Activated naive CD8-positive, alpha-beta T cell treated with anti-CD3 and anti-CD28 coated beads for 36 hours (primary cell): ENCODE measurements at places on chromosomes 5 and 9. TPM values are rescaled to one million over a fixed set of nuclear protein-coding genes. Genes with fewer than 3 reads are reported as not detected.

GRCh38 chr5:54844266-54844665, 141.1 kb downstream of the ESM1 start:
- no peak overlapping the region for H3K4me3 ChIP-seq
- peaks cover 19% of the 10 kb centered on the region for H3K4me1 ChIP-seq
- no peak for DNase-seq
- no peak overlapping the region for H3K27ac ChIP-seq
- no peaks in the 10 kb centered on the region for H3K36me3 ChIP-seq

- H3K27me3 ChIP-seq: no peaks in the 10 kb centered on the region
- no peak overlapping the region for H3K27ac ChIP-seq
- peaks cover 42% of the 10 kb centered on the region for H3K4me1 ChIP-seq
These were observed 39.3 kb upstream of the VDAC1 start for GRCh38 chr5:134043793-134044792.

GRCh38 chr9:136666372-136667213, 3.9 kb downstream of the EGFL7 start:
- H3K4me1 ChIP-seq: peaks cover 4% of the 10 kb centered on the region
- no peak overlapping the region for H3K27ac ChIP-seq
- H3K4me3 ChIP-seq: peak overlapping the region; percentile 43

GRCh38 chr9:122213589-122214413, 15.0 kb downstream of the LHX6 start:
- H3K36me3 ChIP-seq: no peaks in the 10 kb centered on the region
- no peak overlapping the region for H3K27ac ChIP-seq
- DNase-seq: peak; percentile 71

DNA sequence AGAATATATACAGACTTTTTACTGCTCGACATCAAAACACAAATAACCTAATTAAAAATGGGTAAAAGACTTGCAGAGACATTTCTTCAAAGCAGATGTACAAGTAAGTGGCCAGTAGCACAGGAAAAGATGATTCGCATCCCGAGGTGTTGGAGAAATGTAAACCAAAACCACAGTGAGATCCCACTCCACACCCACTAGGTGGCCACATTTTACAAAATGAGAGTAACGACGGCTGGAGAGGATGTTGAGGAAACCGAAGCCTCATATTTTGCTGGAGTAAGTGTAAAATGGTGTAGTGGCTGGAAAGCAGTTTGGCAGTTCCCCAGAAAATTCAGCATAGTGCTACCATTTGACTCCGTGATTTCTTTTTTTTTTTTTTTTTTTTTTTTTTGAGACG, 21.3 kb upstream of the GBGT1 start:
- no peaks in the 10 kb centered on the region for H3K36me3 ChIP-seq
- H3K27me3 ChIP-seq: peaks cover 55% of the 10 kb centered on the region
- H3K4me3 ChIP-seq: no peak overlapping the region
- no peak overlapping the region for H3K27ac ChIP-seq

DNA sequence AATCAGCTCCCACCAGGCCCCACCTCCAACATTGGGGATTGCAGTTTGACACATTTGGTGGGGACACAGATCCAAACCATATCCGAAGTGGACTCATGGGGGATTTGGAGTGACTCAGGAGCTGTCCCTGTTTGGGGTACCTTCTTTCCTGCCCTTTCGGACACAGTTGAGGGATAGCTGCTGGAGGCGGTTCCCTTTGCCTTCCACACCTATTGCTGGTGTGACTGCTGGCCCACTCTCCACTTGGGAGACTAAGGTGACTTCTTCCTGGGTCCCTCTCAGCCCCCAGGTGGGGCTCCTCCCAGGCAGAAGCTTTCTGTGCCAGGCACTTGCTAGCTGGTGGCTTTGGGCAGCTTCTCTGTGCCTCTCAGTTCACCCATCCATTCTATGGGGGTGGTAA, 26.6 kb downstream of the LAMC3 start:
- H3K4me1 ChIP-seq: no peaks in the 10 kb centered on the region
- H3K4me3 ChIP-seq: no peak overlapping the region
- no peak for DNase-seq
- H3K27ac ChIP-seq: no peak overlapping the region

DNA sequence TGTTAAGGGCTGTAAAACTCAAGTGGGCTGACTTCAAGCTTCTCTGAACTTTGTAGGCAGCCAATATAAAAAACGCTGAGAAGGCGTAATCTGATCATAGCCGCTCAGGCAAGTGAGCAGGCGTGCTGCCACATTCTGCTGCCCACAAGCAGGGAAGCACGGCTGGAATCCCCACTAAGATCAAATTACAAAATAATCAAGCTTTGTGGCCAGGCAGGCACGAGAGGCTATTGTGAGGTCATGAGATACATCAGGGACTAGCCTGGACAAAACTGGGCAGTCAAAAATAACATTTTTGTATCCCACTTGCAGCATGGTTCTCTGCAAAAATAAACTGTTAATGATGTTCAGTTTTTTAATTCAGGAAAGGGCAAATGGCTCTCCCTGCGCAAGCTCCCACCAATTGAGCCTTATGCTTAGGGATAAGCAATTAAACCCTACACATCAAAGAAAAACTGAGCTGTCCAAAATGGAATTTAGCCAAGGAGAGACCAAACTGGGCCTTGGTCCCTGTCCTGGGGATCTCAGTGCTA, 64.0 kb downstream of the POU5F2 start:
- no peak overlapping the region for H3K27ac ChIP-seq
- H3K4me3 ChIP-seq: no peak overlapping the region
- peaks cover 4% of the 10 kb centered on the region for H3K4me1 ChIP-seq
- no peak for DNase-seq

- no peaks in the 10 kb centered on the region for H3K4me1 ChIP-seq
- no peak for DNase-seq
- no peak overlapping the region for H3K4me3 ChIP-seq
- no peaks in the 10 kb centered on the region for H3K27me3 ChIP-seq
These were observed 31.5 kb upstream of the SYNPO start for GRCh38 chr5:150608991-150609390.

GRCh38 chr5:33300209-33300742, 140.5 kb upstream of the TARS1 start:
- H3K4me3 ChIP-seq: no peak overlapping the region
- no peaks in the 10 kb centered on the region for H3K36me3 ChIP-seq
- H3K4me1 ChIP-seq: peaks cover 21% of the 10 kb centered on the region
- peaks cover 10% of the 10 kb centered on the region for H3K27me3 ChIP-seq
- H3K27ac ChIP-seq: peak overlapping the region; percentile 70

DNA sequence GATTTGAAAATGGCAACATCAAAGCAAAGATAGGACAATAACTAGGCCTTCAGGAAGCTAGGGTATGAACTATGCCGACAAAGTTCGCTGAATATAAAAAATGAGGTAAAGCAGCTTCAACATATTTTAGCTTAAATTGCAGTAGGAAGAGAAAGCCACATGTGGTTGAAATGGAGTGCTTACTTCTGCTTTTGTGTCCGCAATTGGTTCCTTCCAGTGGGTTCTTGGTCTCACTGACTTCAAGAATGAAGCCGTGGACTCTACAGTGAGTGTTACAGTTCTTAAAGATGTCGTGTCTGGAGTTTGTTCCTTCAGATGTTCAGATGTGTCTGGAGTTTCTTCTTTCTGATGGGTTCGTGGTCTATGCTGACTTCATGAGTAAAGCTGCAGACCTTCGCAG, 95.2 kb downstream of the APTX start:
- H3K36me3 ChIP-seq: no peaks in the 10 kb centered on the region
- peaks cover 6% of the 10 kb centered on the region for H3K27me3 ChIP-seq
- no peak overlapping the region for H3K27ac ChIP-seq
- no peaks in the 10 kb centered on the region for H3K4me1 ChIP-seq
- DNase-seq: no peak

- peaks cover 5% of the 10 kb centered on the region for H3K27me3 ChIP-seq
- H3K4me1 ChIP-seq: no peaks in the 10 kb centered on the region
- no peaks in the 10 kb centered on the region for H3K36me3 ChIP-seq
- H3K4me3 ChIP-seq: no peak overlapping the region
- no peak overlapping the region for H3K27ac ChIP-seq
- DNase-seq: no peak
These were observed 374.8 kb downstream of the NR2F1-AS1 start for GRCh38 chr5:93206203-93206602.

GRCh38 chr5:156824800-156825199, 25.3 kb upstream of the PPP1R2B start:
- H3K27ac ChIP-seq: no peak overlapping the region
- no peaks in the 10 kb centered on the region for H3K4me1 ChIP-seq
- H3K36me3 ChIP-seq: no peaks in the 10 kb centered on the region
- no peaks in the 10 kb centered on the region for H3K27me3 ChIP-seq
- no peak overlapping the region for H3K4me3 ChIP-seq
- no peak for DNase-seq

GRCh38 chr9:90909225-90909624, 107.6 kb downstream of the SYK start:
- H3K4me1 ChIP-seq: no peaks in the 10 kb centered on the region
- DNase-seq: no peak

DNA sequence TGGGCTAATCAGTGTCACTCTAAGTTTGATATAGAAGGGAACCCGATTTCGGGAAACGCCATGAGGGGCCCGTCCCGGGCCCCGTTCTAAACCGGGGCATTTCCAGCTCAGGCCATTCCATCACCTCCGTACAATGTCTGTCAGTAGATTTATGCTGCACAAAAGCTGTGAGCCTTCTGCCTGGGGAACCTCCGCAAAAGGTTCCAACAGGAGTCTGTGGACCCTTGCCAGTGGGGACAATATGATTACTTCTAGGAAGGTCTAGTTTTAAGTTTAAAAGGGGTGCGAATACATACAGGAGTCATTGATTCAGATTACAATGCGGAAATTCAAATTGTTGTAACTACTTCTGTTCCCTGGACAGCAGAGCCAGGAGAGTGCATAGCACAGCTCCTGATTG, 57.6 kb downstream of the RAPGEF1 start:
- H3K27ac ChIP-seq: no peak overlapping the region
- H3K4me1 ChIP-seq: peaks cover 54% of the 10 kb centered on the region
- no peak overlapping the region for H3K4me3 ChIP-seq
- peaks cover 11% of the 10 kb centered on the region for H3K36me3 ChIP-seq
- no peak for DNase-seq

GRCh38 chr5:83556190-83556589, 84.6 kb downstream of the VCAN start:
- no peak overlapping the region for H3K4me3 ChIP-seq
- no peak overlapping the region for H3K27ac ChIP-seq
- no peaks in the 10 kb centered on the region for H3K36me3 ChIP-seq
- peaks cover 10% of the 10 kb centered on the region for H3K27me3 ChIP-seq
- no peaks in the 10 kb centered on the region for H3K4me1 ChIP-seq

DNA sequence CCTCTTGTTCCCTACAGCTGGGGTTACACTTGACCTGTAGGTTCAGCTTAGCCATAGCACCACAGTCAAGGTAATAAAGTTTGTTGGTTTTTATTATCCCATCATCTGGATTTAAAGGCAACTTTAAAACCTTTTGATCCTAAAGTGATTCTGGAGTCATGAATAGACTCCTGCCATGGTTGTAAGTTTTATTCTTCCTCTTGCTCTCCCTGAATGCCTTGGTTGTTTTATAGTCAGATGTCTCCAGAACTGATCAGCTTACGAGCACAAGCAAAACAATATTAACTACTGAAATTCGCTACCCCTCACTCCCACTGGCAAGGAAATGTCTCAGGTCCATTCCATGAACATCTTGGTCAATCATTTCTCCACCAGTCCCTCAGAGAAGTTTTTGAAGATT, 1328.6 kb downstream of the PTPRD start:
- DNase-seq: no peak
- no peaks in the 10 kb centered on the region for H3K4me1 ChIP-seq
- H3K27ac ChIP-seq: no peak overlapping the region
- no peak overlapping the region for H3K4me3 ChIP-seq
- no peaks in the 10 kb centered on the region for H3K27me3 ChIP-seq

DNA sequence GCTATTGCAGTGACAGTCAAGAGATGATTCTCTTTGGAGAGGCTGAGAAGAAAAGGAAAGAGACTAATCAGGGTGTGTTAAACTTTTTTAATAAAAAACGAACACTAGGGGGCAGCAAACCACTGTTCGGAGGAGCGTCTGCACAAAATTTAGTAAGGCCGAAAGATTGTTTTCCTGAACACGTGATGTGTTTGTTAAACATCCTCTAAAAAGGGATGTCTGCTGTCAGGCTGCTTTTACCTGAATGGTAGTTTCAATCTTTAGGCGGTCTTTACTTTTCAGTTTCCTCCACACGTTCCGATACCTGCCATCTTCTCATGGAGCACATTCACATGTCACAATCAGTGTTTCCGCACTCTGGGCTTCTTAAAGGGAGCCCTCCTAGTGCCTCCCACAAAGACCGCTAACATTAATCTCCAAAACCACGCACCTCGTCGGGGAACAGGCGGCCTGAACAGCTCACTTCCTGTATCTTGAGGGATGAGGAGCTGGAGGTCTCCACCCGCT, 125.2 kb downstream of the GPBP1 start:
- H3K4me1 ChIP-seq: peaks cover 26% of the 10 kb centered on the region
- DNase-seq: peak; percentile 40
- H3K27me3 ChIP-seq: no peaks in the 10 kb centered on the region

DNA sequence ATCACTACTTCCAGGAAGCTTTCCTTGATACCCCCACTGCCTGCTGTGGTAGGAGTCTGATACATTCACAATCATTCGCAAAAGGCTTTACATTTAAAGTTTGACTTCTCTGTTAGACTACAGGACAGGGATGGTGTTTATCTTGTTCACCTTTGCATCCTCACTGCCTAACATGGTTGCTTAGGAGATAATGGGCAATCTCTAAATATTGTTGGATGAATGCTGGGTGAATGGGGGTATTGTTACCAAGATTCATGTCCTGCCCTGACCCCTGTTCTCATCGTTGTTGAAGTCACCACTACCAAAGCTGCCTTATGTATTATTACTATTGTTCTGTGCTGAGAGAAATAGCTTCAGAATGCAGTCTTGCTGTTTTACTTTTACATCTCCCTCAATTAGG, 7.7 kb upstream of the TMEFF1 start:
- no peak overlapping the region for H3K4me3 ChIP-seq
- H3K27me3 ChIP-seq: no peaks in the 10 kb centered on the region
- DNase-seq: no peak

GRCh38 chr9:95494416-95495371, 22.1 kb downstream of the PTCH1 start:
- peak overlapping the region; percentile 86 for H3K4me3 ChIP-seq
- H3K4me1 ChIP-seq: peaks cover 62% of the 10 kb centered on the region
- no peaks in the 10 kb centered on the region for H3K27me3 ChIP-seq
- H3K27ac ChIP-seq: peak overlapping the region; percentile 96

- no peak for DNase-seq
- H3K27ac ChIP-seq: no peak overlapping the region
- no peaks in the 10 kb centered on the region for H3K27me3 ChIP-seq
- H3K36me3 ChIP-seq: no peaks in the 10 kb centered on the region
- no peak overlapping the region for H3K4me3 ChIP-seq
These were observed 1233.4 kb upstream of the DMAC1 start for GRCh38 chr9:9033022-9033421.

GRCh38 chr9:137828527-137829259, 48.9 kb upstream of the CACNA1B start:
- no peaks in the 10 kb centered on the region for H3K27me3 ChIP-seq
- DNase-seq: no peak
- no peak overlapping the region for H3K4me3 ChIP-seq
- peaks cover 28% of the 10 kb centered on the region for H3K36me3 ChIP-seq
- H3K27ac ChIP-seq: no peak overlapping the region
- H3K4me1 ChIP-seq: no peaks in the 10 kb centered on the region

DMAC1 gene
- total RNA-seq: 57.4 TPM

TAS2R1 gene
- not detected for total RNA-seq

FAM81B gene
- total RNA-seq: not detected

MCTP1 gene
- total RNA-seq: 1.1 TPM

MAMDC2 gene
- not detected for total RNA-seq

EQTN gene
- not detected for total RNA-seq

SLC36A2 gene
- total RNA-seq: not detected

ZNF883 gene
- total RNA-seq: 2.1 TPM

RAD50 gene
- 40.7 TPM for total RNA-seq

TMEM171 gene
- not detected for total RNA-seq

KCNN2 gene
- not detected for total RNA-seq

OCLN gene
- total RNA-seq: 0.40 TPM

PCDHB5 gene
- total RNA-seq: not detected

ZNG1E gene
- total RNA-seq: 55.1 TPM

IL3 gene
- 0.20 TPM for total RNA-seq
